Left cardiac atrium (tissue), 4 donors: ENCODE measurements at places on chromosomes 11 and 22.

DNA sequence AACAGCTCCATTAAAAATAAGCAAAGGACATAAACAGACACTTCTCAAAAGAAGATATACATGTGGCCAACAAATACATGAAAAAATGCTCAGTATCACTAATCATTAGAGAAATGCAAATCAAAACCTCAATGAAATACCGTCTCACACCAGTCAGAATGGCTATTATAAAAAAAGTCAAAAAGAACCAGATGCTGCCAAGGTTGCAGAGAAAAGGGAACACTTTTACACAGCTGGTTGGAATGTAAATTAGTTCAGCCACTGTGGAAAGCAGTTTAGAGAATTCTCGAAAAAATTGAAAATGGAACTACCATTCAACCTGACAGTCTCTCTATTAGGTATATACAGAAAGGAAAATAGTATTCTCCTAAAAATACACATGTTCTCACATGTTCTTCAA, 102.4 kb upstream of the FIBIN start:
- no peak for DNase-seq

DNA sequence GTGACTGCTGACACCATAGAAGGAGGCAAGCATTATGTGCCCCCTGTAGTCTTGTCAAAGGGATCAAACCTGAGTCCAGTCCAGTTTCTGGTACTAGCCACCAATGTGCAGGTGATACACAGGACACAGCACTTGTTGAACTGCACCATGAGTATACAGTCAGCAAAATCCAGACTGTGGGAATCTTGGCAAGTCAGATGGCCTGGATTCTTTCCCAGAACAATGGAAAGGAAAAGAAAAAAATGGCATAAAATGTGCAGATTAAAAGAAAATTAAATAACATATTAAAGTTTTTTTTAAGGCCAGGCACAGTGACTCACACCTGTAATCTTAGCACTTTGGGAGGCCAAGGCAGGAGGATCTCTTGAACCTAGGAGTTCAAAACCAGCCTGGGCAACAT, 16.8 kb downstream of the CRY2 start:
- no peak for DNase-seq

DNA sequence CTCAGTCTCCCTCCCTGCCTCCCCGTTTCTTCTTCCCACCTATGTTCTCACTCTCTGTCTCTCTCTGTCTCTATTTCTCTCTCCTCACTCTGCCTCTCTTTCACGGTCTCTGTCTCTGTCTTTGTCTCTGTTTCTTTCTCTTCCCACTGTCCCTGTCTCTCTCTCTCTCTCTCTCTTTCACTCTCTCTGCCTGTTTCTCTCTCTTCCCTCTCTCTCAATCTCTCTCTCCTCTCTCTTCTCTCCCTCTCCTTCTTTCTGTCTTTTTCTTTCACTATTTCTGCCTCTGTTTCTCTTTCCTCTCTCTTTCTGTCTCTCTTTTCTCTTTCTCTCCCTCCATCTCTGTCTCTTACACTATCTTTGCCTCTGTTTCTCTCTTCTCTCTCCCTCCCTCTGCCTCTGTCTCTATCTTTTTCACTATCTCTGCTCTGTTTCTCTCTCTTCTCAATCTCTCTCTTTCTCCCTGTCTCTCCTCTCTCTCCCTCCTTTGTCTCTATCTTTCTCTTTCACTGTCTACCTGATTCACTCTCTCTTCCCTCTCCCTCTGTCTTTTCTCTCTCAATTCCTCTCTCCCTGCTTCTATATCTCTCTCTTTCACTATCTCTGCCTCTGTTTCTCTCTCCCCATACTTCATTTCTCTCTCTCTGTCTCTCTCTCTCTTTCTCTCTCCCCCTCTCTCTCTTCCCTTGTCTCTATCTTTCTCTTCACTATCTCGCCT, 5.4 kb downstream of the APLNR start:
- no peak for DNase-seq

- no peak for DNase-seq
Measured at GRCh38 chr22:29385748-29386147, 2.6 kb downstream of the AP1B1 start.

- DNase-seq, result peak; percentile 49
Measured at GRCh38 chr11:62547691-62548281, 1.2 kb upstream of the AHNAK start.

DNA sequence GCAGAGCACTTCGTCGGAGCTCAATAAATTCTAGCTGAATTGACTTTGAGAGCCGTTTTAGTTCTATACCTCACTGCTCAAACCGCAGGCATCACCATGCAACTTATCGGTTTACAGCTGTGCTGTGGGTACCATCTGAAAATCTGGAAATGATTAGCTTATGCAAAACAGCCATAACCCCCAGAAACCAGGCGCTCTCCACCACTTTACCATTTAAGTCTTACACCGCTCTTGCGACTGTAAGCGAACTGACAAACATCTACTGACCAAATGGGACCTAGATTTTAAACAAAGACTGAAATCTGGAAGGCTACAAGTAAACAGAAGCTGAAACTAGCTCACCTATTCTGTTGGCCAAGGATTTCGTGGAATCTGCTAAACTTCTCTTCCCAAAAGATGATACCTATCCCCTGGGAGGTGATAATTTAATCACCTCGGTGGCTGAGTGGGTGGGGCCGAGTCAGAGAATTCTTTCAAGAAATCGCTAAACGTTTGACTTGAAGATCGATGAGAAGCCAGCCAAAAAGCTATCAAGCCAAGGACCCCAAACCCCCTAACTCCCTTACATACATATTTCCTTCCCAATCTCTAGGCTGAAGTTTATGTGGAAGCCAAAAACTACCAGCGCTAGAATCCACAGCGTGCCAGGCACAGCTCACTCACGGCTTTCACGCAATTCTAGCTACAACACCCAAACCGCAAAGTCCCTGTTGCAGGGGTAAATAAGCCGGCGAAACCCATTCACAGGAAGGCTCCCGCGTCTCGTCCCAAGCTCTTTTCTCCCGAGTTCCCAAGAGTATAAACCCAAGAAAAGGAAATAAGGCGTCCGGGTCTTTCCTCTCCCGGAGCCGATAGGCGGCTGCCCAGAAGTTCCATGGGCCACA, 644 bp downstream of the SPTY2D1 start:
- DNase-seq, result no peak

- DNase-seq, result no peak
Measured at GRCh38 chr22:39317775-39318506, 1.5 kb downstream of the RPL3 start.

DNA sequence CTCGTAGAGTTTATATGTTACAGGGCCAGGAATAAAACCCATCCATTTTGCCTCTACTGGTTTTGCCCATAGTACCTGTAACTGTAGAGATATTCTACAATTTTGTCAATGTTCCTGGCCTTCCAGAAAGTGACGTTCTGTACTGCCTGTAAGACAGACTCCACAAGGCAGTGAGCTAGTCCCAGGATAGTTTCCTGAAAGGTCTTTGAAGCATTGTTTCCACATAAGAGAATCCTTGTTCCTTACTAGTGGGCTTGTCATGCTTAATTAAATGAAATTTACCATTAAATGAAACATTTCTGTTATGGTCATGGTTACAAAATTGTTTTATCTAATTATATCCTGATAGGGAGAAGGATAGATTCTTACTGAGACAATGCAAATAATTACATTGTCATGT, 80.4 kb downstream of the HSD17B12 start:
- no peak for DNase-seq
